ENCODE measurements at places on chromosomes 16 and 17.

GRCh38 chr16:63530974-63531373 is 1494.7 kb upstream of the CDH8 start:
- no peak for DNase-seq

DNA sequence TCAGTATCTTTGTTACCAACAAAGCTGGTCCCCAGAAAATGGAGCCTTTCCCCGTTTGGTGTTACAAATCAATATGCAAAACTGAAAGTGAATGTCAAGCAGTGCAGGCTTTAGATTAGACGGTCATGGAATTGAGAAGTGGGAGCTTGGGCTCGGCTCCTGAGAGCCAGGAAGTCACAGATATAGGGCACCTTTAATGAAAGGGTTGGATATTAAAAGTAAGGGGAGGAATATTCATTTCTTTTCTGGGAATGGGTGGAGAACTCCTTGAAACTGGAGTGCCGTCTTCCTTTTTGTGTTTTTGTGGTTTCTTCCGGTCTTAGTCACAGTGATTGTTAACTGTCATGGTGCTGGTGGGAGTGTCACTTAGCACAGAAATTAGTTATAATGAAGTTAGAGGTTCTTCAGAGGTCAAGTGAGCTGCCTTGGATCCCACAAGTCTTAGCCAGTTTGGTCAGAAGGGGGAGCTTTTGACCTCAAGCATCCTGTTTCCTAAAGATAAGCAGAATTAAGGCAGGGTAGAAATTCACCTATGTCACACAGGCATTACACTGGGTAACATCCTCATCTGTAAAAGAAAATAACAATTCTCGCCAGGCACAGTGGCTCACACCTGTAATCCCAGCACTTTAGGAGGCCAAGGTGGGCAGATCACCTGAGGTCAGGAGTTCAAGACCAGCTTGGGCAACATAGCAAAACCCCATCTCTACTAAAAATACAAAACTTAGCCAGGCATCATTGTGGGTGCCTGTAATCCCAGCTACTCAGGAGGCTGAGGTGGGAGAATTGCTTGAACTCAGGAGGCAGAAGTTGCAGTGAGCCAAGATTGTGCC is 9.6 kb upstream of the EIF1 start:
- DNase-seq, result peak; percentile 29

GRCh38 chr16:68289621-68290329 is 21.0 kb downstream of the SLC7A6OS start:
- no peak for DNase-seq

DNA sequence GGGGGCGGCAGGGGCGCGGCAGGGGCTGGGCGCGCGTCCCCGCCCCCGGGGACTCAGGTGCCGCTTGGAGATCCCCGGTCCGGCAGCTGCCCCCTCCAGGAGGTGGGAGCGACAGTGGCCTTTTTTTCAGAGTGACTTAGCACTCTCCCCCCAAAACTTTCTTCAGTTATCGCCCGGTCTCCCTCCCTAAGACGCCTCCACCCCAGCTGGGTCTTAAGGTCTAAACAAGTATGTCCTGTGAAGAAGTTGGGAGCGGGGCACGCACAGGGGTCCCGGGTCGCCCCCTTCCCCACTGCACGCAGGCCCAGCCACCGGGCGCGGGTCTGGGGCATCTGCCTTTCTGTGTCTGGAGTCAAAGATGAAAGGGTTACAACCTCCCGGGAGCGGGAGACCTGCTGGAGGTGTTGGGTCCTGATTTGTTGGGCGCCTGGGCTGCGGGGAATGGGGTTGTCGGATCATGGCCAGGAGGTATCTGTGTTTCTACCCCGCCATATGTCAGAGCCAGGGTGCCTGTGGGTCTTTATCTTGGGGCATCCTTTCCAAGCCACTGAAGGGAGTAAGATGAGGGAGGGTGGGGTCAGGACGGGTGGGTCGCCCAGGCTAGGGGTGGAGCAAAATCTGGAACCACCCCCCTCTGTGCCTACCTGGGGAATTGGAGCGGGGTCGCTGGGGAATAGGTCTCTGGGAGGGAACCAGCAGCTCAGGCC is 757 bp downstream of the FMNL1 start:
- DNase-seq, result no peak

- no peak for DNase-seq
Measured at GRCh38 chr17:80180192-80180591, 10.4 kb downstream of the CARD14 start.

- DNase-seq, result no peak
Measured at GRCh38 chr16:52786091-52786490, 239.1 kb upstream of the TOX3 start.

DNA sequence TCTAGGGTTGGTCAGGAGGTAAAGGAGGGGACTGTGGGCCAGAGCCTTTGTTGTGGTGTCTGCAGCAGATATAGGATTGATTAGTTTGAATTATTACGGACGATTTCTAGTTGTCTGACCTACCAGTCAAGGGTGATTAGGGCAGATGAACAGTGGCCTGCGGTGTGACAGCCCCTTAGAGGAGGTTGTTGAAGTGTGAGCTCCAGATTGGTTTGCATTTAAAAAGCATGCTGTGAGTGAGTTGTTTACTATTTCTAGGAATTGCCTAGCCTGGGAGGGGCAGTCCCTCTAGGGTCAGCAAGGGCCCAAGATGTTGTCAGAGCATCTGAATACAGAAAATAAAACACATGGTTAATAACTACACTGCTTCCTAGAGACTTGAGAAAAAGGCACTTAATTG is 108.8 kb downstream of the ARHGAP44 start:
- no peak for DNase-seq

DNA sequence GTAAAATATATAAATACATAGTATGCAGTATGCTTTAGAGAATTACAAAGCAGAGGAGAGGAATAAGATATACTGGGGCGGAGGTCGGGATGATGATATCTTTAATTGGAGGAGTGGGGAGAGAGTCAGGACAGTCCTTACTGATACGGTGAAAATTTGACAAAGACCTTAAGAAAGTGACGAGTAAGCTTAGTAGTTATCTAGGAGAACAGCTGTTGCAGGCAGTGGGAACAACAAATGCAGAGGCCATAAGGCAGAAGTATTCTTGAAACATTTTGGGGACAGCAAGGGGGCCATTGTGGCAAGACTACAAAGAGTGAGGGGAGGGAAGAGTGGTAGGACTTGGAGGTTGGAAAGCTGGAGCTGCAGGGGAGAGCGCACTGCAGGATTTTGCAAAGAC is 22.3 kb upstream of the CDC6 start:
- DNase-seq, result no peak

DNA sequence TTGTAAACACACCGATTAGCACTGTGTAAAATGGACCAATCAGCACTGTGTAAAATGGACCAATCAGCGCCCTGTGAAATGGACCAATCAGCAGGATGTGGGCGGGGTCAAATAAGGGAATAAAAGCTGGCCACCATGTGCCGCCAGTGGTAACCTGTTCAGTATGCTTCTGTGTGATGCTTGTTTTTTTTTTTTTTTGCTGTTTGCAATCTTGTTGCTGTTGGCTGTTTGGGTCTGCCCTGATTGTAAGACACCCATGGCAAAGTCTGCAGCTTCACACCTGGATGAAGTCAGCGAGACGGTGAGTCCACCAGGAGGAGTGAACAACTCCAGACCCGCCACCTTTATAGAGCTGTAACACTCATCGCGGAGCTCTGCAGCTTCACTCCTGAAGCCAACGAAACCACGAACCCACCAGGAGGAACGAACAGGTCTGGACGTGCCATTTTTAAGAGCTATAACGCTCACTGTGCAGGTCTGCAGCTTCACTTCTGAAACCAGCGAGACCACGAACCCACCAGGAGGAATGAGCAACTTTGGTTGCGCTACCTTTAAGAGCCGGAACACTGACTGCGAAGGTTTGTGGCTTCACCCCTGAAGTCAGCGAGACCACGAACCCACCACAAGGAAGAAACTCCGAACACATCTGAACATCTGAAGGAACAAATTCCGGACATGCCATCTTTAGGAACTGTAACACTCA is 85.0 kb upstream of the MED9 start:
- peak; percentile 21 for DNase-seq

- DNase-seq, result no peak
Measured at GRCh38 chr17:7511108-7511507, 26.9 kb downstream of the POLR2A start.

GRCh38 chr17:60514053-60514452 is 12.0 kb downstream of the APPBP2 start:
- no peak for DNase-seq

DNA sequence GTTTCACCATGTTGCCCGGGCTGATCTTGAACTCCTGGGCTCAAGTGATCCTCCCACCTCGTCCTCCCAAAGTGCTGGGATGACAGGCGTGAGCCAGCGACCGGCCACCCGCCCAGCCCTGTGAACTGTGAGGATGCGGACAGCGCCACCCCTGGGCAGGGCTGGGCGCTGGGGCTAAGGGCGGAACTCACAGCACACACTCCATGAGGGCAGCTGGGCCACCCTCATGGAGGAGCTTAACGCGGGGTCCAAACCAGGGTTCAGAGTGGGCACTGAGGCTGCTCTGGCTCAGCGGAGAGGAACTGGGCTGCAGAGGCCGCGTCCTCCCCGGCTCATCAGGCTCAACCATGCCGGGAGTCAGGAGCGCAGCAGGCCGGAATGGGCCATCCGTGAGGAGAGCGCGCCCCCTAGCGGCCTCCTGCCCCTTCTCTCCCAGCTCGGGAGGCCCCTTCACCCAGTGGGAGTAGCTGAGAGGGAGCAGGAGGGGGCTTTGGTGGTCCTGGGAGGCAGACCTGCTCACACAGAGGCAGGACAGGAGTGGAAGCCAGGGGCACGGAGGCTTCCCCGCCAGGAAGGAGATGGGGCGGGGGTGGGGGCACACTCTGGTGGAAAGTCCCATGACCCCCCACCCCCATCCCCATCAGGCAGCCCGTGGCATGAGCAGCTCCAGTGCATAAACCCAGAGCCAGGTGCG is 13.8 kb downstream of the CORO7 start:
- peak; percentile 51 for DNase-seq

DNA sequence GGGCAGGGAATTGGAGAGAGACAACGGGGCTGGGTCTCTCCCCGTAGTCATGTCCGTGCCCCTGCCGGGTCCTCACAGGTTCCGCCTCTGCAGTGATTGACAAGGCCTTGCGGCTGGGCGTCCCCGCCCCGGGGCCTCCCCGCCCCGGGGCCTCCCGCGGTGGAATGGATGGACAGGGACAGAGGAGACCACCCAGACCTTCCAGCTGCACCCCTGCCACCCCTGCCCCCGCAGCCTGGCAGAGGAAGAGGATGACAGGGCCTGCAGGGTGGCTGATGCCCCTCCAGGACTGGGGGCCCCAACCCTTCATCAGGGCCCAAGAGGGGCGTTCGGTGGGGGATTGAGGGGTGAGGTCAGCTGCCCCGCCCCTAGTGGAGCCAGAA is 216.4 kb upstream of the CIBAR2 start:
- DNase-seq, result no peak

- no peak for DNase-seq
Measured at GRCh38 chr17:29156781-29157180, 23.4 kb downstream of the MYO18A start.

GRCh38 chr16:50059669-50060068 is 6.1 kb upstream of the HEATR3 start:
- no peak for DNase-seq

- DNase-seq, result no peak
Measured at GRCh38 chr17:9765322-9765721, 26.1 kb downstream of the DHRS7C start.

DNA sequence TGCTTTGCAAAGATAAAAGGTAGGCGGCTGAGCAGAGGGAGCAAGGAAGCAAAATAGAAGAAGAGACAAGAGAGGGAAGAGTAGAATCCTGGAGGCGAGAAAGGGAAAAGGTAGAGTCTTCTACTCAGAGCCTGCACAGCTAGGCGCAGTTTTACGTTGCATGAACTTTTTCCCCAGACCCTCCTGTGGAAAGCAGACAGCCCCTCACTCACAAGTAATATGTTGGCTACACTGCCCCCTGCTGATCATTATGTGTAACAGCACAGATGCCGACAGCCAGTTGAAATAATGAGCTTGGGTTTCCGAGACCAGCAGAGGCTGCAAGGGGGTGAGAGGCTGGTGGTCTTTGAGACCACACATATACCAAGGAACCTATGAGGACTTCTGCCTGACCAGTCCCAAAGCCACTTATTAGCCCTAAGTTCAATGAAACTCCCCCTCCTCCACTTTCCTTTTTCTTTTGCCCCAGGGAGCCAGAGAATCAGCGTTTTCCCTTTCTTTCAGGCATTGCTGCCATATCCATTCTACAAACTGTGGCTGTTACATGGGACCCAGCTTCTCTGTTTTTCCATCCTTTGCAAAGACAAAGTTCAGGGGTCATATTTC is 22.5 kb upstream of the CMTR2 start:
- DNase-seq, result no peak

DNA sequence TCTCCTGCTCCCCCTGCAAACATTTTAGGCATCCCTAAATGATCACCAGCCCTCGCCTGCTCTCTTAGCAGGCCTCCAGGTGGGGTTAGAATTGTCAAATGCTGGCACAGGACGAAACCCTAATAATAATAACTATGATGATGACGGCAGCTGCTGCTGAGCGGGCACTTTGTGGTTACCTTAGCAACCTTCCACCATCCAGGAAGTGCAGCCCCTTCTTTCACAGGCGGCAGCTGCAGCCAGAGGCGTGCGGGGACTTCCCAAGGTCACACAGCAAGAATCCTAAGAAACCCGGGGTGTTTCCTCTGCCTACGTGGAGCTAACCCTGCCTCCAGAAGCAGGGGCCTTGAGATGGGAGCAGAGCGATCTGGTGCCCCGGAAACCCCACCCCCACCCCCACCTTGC is 22.4 kb upstream of the EIF1 start:
- peak; percentile 49 for DNase-seq

GRCh38 chr17:5122586-5123342 is 6.9 kb downstream of the USP6 start:
- no peak for DNase-seq

DNA sequence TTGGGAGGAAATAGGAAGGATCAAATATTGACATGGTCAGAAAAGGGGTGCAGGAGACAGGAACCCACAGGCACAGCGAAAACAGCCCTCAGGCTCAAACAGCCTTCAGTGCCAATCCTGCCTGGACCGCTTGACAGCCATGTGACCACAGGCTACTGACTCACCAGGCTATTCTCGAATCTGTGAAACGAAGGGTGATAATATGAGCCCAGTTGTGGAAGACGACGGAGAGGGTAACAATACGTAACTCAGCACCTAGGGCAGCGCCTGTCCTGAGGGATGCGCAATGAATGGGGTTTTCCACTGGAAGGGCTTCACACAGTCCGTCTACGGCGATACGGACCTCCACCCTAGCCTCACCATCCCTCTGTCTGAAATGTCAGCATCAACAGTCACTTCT is 117.3 kb upstream of the RCVRN start:
- no peak for DNase-seq

DNA sequence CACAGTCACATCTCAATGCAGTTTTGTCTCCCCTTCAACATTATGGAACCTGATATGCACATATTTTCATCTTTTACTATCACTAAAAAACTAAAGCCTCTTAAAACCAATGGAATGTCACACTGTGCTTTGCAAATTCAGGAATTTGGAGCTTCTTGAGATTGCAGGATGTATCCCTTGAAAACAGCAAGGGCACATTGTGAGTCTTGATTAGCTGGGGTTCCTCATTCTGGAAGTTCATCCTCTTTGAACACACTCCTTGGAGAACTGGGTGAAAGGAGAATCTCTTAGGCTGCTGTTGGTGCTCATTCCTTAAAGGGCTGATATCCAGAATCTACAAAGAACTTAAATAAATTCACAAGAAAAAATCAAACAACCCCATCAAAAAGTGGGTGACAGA is 21.1 kb upstream of the MYOCD start:
- DNase-seq, result no peak
